ENCODE measurements at places on chromosomes 6 and 20. TPM values are rescaled to one million over a fixed set of nuclear protein-coding genes. Genes with fewer than 3 reads are reported as not detected.
A peak's percentile ranks its signal among the peaks of the same experiment; 100 is the strongest.

GRCh38 chr6:35663447-35664235, 25.1 kb downstream of the FKBP5 start:
- peak; percentile 76 for DNase-seq

GRCh38 chr6:57177545-57178265, 5.6 kb downstream of the BAG2 start:
- no peak for DNase-seq

GRCh38 chr6:159279790-159280277, 110.6 kb downstream of the FNDC1 start:
- peak; percentile 65 for DNase-seq

Gene HAO1
- not detected for total RNA-seq

Gene TFAP2D
- total RNA-seq, result not detected

Gene HRH3
- not detected for total RNA-seq

GRCh38 chr20:39112178-39112743, 150.1 kb downstream of the DHX35 start:
- DNase-seq, result peak; percentile 45

Gene RSPO3
- 0.11 TPM for total RNA-seq

DNA sequence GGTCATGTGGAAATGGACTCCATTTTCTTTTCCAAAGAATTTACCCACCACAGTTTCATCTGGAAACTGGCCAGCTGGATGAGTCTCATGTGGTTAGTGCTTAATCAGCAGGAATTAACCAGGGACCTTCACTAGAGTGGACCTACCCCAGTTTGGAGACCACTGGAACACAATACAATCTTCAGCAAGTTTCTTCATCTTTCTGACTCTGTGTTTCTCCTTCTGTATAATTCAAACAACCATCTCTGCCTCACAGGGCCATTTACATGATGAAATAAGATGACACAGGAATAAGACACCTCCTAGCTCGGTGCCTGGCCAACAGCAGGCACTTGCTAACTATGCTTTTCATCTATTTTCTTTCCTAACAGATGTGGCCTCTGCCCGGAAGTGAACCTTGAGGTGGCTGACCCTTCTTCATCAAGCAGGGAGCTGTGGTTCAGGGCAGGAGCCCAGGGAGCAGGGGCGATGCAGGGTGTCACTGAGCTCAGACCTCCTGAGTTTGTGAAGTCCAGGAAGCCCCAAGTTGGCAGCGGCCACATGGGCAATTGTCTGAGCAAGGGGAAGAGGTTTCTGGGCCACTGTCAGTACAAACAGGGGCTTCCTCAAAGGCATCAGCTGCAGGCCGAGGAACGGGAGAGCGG, 98.8 kb downstream of the SOD2 start:
- DNase-seq, result peak; percentile 70
